ENCODE measurements at places on chromosomes 7 and 10. TPM values are rescaled to one million over a fixed set of nuclear protein-coding genes. Genes with fewer than 3 reads are reported as not detected.

The WASHC2A gene
- 5.3 TPM for polyA plus RNA-seq

DNA sequence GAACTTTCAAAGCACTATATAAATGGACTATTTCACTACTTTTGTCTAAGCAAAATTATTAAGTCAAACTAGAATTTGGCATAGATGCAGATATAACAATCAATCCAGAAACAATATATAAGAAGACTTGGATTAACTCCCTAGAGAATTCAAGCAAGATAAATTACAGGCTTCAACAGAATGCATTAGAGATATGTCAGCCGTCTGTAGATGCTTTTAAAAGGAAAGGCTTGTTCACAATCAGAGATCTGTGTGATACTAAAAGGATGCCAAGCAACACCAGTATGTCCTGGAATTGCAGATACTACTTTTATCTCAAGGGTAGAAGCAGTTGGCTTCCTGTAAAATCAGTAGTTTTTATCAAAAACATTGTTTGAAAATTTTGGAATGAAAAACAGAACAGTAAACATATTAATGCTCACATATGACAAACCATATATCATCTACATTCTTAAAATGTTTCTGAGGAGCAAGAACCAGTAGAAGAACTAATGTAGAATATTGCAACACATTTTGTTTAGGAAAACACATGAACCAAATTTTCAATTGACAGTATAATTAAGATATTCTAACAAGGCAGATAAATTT lies 947.9 kb upstream of the LRRN3 start:
- no peak for DNase-seq

DNA sequence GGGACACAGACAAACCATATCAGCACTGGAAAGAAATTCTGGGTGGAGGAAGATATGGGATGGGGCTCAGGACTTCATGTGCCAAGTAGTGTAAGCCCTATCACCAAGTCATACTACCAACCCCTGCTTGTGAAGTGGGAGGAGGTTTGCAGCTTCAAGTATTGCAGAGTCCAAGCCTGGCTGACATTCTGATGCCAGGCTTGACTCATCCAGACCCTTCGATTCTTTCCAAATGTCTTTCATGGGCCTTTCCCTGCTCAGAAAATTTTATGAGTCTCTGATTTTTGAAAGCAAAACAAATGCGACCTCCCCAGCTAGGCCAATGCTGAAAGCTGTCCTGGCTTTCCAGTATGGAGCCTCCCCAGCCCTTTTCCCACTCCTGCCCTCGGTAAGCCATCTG lies 45.1 kb upstream of the SMNDC1 start:
- DNase-seq: no peak

DNA sequence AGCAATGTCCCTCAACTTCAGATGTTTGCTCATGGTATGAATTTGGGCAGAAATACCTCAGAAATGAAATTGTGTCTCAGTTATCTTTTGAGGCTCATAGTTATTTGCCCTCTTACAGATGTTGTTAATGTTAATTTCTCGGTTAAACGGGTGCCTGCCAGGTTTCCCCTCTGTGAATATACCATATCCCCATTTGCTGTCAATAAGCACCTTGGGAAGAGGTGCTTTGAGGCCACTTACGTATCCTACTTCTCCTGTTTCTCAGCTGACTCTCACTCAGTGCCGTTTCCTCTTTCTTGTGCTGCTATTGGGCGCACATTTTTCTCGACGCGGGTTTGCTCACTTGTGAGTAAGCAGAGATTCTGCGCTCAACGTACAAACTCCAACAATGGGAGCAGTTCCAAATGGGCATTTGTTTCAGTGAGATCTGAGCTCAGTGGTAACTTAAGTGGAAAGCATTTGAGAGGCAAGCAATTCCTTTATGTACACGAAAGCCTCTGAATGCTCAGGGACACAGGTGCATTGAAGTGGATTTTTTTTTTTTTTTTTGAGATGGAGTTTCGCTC lies 34.8 kb upstream of the JAKMIP3 start:
- no peak for DNase-seq

- DNase-seq: no peak
Observed at GRCh38 chr7:67105377-67105776, 108.7 kb downstream of the TYW1 start.

GRCh38 chr7:132805766-132806165 lies 229.5 kb upstream of the PLXNA4 start:
- no peak for DNase-seq

The VDAC2 gene
- polyA plus RNA-seq: 58.9 TPM

- DNase-seq: no peak
Observed at GRCh38 chr7:134153493-134154136, 26.5 kb downstream of the LRGUK start.

- no peak for DNase-seq
Observed at GRCh38 chr10:111023060-111023459, 53.8 kb upstream of the ADRA2A start.

The LEP gene
- 0.02 TPM for polyA plus RNA-seq

GRCh38 chr7:135251496-135252391 lies 18.1 kb downstream of the STRA8 start:
- no peak for DNase-seq

The ANKRD22 gene
- polyA plus RNA-seq: 0.38 TPM

- DNase-seq: no peak
Observed at GRCh38 chr10:13338390-13339110, 9.5 kb downstream of the SEPHS1 start.

The CCDC136 gene
- polyA plus RNA-seq: 0.22 TPM

The CPED1 gene
- 18.1 TPM for polyA plus RNA-seq

The IGFBP3 gene
- polyA plus RNA-seq: 244 TPM
